CD4-positive, alpha-beta T cell treated with Interferon gamma for 1 hour (primary cell): ENCODE measurements at places on chromosomes 5 and 9.
A peak's percentile ranks its signal among the peaks of the same experiment; 100 is the strongest.

DNA sequence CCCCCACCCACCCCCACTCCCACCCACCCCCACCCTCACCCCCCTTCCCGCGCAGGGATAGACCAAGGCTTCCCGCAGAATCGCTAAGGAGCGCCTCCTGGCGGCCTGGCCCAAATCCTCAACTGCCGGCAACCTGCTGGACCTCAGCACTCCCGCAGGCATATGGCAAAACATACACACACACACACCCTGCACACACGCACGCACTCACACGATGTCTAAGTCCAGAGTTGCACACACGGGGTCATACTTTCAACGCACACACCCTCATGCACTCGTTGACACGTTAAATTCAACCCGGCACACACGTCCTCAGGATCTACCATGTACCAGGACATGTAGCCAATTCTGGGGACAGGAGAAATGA is 1.7 kb downstream of the CPLX2 start:
- no peak for DNase-seq

DNA sequence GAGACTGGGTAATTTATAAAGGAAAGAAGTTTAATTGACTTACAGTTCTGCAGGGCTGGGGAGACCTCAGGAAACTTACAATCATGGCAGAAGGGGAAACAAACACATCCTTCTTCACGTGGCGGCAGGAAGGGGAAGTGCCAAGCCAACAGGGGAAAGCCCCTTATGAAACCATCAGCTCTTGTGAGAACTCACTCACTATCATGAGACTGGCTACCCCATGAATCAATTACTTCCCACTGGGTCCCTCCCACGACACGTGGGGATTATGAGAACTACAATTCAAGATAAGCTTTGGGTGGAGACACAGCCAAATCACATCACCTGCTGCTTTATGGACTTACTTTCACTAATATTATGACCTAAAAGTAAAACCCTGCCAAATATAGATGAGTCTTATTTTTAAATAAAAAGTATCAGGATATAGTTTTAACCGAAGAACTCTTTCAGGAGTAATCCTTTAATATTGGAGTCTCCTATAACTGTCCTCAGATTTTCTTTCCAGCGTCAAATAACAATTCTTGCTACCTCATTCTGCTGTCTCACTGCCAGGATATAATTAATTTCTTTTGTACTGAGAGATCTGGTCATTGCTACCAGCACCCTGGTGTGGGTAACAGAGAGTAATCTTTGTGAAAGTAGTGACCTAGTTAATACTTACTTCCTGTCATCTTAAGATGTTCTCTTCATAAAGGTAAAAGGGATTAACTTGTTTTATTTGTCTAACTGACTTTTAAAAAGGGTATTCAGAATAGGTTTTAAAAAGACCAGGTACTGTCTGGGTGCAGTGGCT is 68.6 kb downstream of the NLN start:
- peak; percentile 53 for DNase-seq

DNA sequence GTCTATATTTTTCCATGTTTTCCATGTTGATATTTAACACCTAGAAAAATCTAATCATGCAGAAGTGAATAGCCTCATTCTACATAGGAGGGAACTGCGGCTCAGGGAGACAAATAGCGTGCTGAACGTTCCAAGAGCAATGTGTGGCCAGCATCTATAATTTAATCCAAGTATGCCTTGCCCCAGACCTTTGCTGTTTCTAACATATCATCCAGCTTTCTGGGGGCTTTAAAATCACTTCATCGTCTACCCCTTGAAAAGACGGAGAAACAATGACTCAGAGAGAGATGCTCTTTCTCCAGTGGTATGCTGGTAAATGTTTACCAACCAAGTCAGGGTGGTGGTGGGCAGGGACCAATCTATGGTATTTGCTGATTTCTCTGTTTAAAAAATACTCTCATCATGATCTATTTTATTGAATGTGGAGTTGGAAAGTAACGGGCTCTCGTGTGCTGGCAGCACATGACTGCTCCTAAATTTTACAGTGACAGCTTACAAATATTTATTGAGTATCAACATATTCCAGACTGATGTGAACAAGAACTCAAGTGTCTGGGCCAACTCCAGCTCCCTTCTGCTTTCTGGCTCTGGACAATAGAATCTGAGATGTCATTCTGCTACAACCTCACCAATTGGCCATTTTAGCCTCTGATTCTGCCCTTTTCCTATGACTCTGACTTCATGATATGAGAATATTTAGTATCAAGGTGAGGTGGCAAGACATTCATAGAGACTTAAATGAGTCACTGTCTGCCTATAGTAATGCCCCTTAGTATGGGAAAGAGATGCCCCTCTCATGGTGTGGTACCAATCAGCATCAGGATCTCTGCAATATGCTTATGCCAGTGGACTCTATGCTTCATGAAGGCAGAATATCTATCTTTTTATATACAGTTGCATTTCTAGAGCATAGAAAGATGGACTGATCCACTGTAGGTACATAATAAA is 407.4 kb upstream of the TNC start:
- DNase-seq: no peak

DNA sequence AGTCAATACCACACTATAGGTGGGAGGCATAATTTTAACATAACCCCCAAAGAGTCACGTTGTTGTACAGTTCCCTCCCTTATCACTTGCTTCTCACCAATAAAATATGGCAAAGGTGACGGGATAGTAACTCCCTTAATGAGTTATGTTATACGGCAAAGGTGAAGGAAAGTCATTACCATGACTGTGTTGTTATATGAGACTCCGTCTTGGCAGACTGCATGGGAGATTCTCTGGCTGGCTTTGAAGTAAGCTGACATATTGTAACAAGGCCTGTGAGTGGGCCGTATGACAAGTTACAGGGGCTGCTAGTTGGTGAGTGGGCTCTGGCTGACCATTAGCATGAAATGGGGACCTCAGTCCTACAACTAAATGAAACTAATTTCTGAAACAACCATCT is 366.4 kb upstream of the FTMT start:
- no peak for DNase-seq

DNA sequence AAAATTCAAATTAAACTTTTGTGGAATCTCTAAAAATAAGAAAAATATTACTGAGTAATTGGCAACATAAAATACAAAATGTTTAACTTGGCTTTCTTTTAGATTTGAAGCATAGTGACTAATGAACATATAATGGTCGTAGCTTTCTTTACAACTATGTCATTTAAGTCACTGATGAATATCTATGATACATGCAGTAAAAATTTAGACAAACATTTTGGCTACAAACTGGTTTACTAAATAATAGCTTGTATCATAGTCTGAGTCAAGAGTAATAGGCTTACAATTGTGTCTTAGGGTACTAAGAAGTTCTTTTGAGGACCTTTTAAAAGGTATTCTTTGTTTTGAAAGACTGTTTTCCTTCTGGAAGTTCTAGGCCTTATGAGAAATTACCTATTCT is 2.0 kb upstream of the APC start:
- DNase-seq: no peak

DNA sequence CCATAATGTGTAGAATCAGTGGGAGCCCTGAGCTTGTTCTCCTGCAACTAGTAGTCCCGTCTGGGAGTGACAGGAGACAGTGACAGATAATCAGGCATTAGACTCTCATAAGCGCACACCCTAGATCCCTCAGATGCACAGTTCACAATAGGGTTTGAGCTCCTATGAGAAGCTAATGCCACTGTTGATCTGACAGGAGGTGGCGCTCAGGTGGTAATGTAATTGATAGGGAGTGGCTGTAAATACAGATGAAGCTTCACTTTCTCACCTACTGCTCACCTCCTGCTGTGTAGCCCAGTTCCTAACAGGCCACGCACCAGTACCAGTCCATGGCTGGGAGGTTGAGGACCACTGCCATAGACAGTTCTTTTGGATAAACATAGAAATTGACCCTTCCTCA is 188.7 kb downstream of the ROR2 start:
- no peak for DNase-seq

GRCh38 chr5:32254881-32255539 is 57.7 kb downstream of the MTMR12 start:
- DNase-seq: no peak

DNA sequence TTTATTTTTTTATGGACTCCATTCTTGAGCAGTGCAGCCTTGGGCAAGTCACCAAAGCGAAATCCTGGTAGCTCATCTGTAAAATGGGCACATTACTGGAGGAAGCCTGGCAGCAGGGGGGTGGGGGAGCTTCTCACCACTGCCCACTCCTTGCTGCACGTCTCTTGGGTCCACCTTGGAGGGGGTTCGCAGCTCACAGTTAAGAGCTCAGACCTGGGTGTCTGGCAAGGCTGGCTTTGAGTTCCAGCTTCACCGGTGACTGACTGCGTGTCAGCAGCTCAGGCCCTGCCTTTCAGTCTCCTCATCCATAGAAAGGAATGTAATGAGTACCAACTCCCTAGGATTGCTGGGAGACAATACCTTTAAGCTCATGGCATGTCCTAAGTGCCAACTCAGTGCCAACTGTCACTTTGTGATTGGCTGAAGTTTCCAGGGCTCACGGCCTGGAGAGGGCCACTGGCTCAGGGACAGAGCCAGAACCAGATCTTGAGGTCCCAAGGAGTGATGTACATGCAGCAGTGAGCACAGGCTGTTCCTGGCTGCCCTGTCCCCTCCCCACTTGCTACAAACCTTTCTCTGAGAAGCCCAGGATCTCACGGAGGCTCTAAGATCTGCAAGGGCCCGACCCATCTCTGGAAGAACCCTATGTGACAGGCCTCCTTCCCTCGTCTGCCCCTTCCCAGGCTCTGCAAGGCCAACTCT is 72.9 kb downstream of the C9orf50 start:
- DNase-seq: no peak

- DNase-seq: no peak
Observed at GRCh38 chr5:167633931-167634341, 657.5 kb upstream of the WWC1 start.

- no peak for DNase-seq
Observed at GRCh38 chr9:120423812-120424211, 156.2 kb downstream of the CDK5RAP2 start.

- peak; percentile 7 for DNase-seq
Observed at GRCh38 chr5:133321833-133322420, 270.1 kb downstream of the HSPA4 start.

GRCh38 chr9:112158656-112159367 is 16.3 kb downstream of the SUSD1 start:
- DNase-seq: no peak

DNA sequence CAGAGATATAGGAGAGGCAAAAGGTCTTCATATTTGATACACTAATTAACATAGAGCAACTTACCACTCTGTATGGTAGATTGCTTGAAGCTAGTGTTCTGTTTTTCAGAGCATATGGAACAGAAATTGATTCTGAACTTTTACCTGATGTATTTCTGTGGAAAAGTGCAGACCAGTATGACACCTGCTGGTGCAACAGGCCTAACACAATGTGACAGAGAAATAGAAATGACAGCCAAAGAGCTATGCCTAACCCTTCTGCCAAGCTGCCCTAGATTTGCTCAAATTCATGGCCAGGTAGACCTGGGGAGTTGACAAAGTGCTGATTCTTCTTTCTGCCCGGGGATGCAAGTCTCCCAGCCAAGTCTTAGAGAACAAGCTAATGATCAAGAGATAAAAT is 65.4 kb upstream of the RNF180 start:
- no peak for DNase-seq

- DNase-seq: no peak
Observed at GRCh38 chr9:124664143-124664542, 107.0 kb downstream of the NR6A1 start.

DNA sequence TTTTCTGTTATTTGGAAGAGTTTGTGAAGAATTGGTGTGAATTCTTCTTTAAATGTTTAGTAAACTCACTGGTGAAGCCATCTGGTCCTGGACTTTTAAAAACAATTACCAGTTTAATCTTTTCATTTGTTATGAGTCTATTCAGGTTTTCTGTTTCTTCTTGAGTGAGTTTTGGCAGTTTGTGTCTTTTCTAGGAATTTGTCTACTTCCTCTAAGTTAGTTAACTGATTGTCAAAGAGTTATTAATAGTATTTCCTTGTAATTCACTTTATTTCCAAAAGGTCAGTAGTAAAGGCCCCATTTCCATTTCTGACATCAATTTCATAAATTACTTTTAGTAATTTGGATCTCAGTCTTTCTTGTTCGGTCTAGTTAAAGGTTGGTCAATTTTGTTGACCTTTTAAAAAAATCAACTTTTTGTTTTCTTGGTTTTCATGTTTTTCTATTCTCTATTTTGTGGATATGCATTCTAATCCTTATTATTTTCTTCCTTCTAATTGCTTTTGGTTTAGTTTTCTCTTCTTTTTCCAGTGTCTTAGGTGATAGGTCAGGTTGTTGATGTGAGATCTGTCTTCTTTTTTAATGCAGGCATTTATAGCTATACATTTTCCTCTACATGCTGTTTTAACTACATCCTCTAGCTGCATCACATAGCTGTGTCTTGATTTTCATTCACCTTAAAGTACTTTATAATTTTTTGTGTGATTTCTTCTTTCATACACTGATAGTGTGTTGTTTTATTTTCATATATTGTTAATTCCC is 7.3 kb upstream of the SMIM3 start:
- no peak for DNase-seq

- DNase-seq: no peak
Observed at GRCh38 chr9:18393340-18394130, 80.4 kb upstream of the ADAMTSL1 start.

GRCh38 chr9:131693651-131694597 is 46.0 kb downstream of the RAPGEF1 start:
- DNase-seq: no peak

- DNase-seq: no peak
Observed at GRCh38 chr9:114462791-114463190, 42.5 kb downstream of the WHRN start.

DNA sequence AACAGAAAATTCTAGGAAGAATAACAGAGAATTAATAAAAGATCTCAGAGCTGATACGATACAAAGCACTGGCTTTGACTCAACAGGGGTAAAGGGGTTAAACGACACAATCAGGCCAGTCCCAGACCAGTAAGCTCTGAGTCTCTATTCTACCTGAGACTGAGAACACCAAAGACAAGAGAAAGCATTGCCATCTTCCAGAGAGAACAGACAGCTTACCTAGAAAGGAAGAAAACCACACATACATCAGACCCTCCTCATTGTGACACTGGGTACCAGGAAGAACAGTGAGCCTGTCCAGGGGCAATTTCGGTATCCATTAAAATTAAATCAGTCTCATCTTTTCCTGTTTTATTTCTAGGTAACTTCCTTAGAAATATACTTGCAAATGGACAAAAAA is 41.1 kb downstream of the MRPL36 start:
- no peak for DNase-seq

- no peak for DNase-seq
Observed at GRCh38 chr9:75615284-75615683, 275.2 kb upstream of the PCSK5 start.

DNA sequence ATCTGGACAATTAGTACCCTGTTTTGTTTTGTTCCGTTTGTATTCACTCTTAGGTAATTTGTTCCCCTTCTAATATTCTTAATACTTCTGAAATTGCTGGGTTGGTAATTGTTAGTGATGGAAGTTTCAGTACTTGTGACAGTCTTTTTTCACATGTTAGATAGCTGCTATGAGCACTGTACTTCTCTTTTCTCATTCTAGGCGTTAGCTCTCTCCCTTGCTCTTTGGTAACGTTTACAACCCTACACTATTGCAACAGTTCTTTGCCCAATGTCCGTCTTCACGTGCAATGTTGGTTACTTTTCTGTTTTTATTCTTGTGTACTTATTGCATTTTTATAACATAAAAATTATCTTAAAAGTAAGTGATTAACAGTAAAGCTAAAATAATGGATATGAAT is 1509.0 kb downstream of the MAT2B start:
- no peak for DNase-seq
